ENCODE measurements at places on chromosomes 16 and 17. TPM values are rescaled to one million over a fixed set of nuclear protein-coding genes. Genes with fewer than 3 reads are reported as not detected.
A peak's percentile ranks its signal among the peaks of the same experiment; 100 is the strongest.

The ZNF385C gene
- 1.3 TPM for total RNA-seq

The KCNH4 gene
- total RNA-seq = 0.43 TPM

The MED31 gene
- total RNA-seq = 21.0 TPM

- H3K4me1 ChIP-seq = peaks cover 57% of the 10 kb centered on the region
- peak overlapping the region; percentile 97 for H3K4me3 ChIP-seq
- H3K36me3 ChIP-seq = peaks cover 50% of the 10 kb centered on the region
- peak overlapping the region; percentile 100 for H3K27ac ChIP-seq
- no peaks in the 10 kb centered on the region for H3K27me3 ChIP-seq
These were observed 1.2 kb downstream of the STAT3 start for GRCh38 chr17:42386777-42387657.

DNA sequence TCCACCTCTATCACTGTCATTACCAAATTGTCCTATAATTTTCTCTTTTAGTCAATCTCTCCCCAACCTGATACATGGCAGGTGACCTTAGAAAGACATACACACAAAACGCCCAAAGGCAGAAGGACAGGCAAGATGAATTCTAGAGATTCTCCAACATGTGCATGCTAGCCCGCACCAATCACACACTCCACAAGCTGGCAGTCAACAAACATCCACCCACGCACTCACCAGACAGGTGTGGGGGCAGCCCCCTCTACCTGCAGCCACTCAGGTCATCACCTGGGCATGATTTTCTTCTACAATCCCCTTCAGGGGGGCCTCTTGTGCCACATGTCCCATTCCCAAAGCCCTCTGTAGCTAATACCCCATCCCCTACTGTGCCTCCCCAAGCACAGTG, 9.5 kb downstream of the MPP2 start:
- no peaks in the 10 kb centered on the region for H3K36me3 ChIP-seq
- H3K27me3 ChIP-seq = no peaks in the 10 kb centered on the region
- H3K4me3 ChIP-seq = no peak overlapping the region
- peaks cover 9% of the 10 kb centered on the region for H3K4me1 ChIP-seq
- H3K27ac ChIP-seq = no peak overlapping the region
- DNase-seq = no peak
